ENCODE measurements at places on chromosomes 6 and 20.

GRCh38 chr20:63653974-63654668 lies 897 bp upstream of the STMN3 start:
- DNase-seq: no peak

- DNase-seq: no peak
Measured at GRCh38 chr6:90765895-90766294, 179.0 kb upstream of the MAP3K7 start.

GRCh38 chr6:133377219-133377618 lies 136.1 kb downstream of the EYA4 start:
- no peak for DNase-seq

DNA sequence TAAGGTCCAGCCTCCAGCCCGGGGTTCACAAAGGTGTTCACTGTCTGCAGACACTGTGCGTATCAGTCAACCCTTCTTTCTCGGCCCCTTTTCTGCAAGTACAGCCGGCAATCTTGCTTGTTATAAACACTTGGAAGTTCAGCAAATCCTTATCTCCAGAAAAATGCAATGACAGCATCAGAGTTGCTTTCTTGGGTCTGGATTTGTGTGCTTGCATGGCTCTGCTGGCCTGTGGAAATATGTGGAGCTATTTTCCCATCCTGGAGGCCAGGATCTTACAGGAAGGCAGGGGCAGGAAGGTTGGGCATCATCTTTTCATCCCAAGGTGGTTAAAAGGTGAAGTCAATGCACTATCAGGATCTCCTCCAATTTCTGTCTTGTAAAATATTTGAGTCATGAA lies 100.3 kb downstream of the SMOC2 start:
- DNase-seq: no peak

- DNase-seq: no peak
Measured at GRCh38 chr6:137341681-137342195, 122.6 kb upstream of the IFNGR1 start.

- DNase-seq: no peak
Measured at GRCh38 chr20:5489601-5490000, 172.8 kb upstream of the PROKR2 start.

GRCh38 chr20:43681468-43681942 lies 14.6 kb downstream of the MYBL2 start:
- DNase-seq: no peak

DNA sequence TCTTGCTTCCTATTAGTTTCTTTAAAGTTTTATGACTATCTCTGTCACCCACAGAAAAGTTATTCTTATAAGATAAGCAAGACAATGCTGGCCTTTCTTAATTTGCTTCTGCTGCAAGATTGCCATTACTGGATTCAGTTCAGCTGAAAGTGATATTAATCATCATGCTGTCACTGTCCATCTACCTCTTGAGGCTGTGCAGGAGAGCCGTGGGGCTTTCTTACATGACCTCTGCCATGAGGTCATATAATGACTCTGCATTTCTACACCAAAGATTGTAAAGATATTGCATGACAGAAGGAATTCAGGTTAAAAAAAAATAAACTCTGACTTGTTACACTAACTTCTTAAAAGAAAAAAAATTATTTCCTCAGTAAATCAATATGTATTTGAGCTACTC lies 106.9 kb downstream of the TRDN start:
- DNase-seq: no peak

GRCh38 chr20:34578025-34578424 lies 19.5 kb downstream of the MAP1LC3A start:
- DNase-seq: no peak

DNA sequence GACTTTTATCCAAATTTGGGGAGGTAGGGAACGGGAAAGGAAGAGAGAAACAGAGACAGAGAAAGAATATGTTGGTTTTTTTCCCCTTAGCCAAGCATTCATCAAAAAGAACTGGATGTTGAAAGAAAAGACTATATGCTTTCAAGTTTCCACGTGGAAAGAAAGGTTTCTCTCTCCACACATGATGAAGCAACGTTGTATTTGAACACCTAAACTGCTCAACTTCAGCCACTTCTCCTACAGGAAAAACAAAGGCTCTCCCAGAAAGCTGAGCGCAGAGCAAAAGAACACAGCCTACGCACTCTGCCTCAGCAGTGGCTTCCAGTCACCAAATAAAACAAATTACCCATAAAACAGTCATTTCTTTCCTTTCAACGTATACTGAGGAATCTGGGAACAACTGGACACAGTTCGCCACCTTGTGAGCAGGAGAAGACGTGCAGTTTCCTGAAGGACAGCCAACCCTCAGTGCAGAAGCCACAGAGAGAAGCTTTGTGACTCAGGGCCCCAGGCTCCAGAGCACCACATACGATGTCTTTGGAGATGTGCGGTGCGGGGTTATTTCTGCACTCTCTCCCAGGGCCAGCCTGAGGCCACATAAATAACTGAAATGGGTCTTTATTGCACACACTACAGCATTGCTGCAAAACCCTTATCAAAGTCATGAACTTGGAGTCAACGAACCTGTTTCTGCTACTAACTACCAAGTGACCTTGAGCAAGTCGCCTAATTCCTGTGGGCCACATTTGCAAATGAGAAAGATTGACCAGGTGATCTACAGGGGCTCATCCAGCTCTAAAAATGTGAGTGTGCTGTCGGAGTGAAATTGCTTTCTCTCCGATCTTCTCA lies 10.1 kb downstream of the IL17F start:
- no peak for DNase-seq

DNA sequence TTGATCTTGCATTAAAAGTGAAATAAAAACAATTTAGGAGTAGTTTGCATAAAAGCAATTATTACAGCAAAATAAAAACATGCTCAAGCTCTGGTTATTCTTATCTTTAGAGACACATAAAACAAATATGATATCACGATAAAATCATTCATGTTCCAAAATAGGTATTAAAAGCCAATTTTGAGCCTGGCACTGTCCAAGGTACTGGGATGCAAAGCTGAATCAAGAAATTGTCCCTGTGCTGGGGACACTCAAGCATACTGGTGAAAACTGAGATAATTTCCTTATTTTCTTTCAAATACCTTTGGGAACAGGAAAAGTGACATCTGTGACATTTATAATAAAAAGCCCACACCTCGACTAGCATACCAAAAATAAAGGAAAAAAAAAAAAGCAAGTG lies 931 bp upstream of the MTCL3 start:
- DNase-seq: no peak

All from SW 1271 (cell line).